Bronchial epithelial cell (primary cell): ENCODE measurements at places on chromosomes 3 and 15.

DNA sequence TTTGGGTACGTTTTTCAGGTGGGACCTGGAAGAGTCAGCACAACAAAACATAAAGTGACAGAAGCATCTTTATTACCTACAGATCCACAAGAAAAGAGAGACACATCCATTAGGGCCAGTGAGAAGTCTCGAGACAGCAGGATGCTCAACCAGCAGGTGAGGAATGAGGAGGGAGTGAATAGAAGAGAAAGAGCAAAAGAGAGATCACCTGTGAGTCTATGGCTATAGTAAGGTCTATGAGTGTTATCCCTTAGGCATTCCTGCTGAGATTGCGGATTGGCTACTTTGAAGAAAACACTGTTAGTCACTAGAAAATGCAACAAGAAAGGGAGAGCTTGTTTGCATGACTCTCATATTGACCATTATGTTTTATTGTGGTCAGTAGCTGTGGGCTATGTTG, 1556.2 kb upstream of the GBE1 start:
- peak; percentile 1 for DNase-seq

DNA sequence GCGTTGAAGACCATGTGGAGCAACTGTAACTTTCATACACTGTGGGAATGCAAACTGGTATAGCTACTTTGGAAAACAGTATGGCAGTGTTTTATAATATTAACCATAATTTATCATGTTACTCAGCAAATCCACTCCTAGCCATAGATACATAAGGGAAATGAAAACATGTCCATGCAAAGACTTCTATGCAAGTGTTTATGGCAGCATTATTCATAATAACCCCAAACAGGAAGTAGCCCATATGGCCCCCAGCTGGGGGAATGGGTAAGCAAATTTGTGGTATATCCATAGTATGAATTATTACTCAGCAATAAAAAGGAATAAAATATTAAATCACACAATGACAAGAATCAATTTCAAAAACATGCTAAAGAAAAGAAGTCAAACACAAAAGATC, 23.0 kb upstream of the GATA2 start:
- peak; percentile 70 for DNase-seq

GRCh38 chr3:158830391-158830790, 28.5 kb downstream of the MFSD1 start:
- peak; percentile 91 for DNase-seq

DNA sequence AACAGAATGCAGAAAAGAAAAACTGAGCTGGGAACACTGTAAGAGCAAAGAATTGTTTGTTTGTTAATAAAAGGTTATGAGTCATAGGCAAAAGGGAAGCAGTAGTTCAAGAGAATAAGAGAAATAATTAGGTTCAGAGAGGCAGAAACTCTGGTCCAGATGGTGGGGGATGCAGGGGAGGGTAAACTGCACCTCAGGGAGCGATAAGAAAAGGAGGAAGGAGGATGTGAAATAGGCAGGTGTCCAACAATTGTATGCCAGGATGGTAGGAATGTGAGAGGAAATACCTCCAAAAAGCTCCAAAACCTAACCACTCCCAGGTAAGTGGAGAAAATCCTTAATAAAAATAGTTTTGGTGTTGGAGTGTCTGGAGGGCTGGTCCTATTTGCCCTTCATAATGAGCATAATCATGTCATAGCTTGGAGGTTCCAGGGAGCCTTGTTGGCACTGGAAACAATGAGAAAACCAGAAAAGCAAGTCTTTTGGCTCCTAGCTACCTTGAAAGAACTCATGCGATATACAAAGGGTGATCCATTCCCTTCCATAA, 405.4 kb upstream of the TBL1XR1 start:
- DNase-seq, result peak; percentile 54

- DNase-seq, result peak; percentile 78
These were observed 212.1 kb upstream of the EIF1B start for GRCh38 chr3:40097131-40098117.

GRCh38 chr3:15708882-15709677, 88.7 kb downstream of the ANKRD28 start:
- DNase-seq, result peak; percentile 73

DNA sequence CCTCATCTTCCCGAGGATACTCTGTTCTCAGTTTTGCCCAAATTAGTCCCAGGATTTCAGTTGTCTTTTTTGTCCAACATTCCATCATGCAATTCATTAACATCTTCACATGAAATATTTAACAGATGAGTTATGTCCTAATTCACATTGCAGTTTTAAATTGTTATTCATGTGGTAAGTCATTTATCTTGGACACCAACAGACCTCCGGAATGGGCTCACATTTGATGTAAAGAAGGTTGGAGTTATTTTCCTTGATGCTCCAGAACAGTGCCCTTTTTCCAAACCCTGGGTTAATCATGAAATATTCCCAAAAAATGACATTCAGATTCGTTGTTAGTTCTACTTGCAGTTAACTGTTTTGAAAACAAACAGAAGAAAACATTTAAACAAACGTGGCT, 32.8 kb upstream of the LRTM1 start:
- DNase-seq, result no peak
